Activated CD8-positive, alpha-beta memory T cell treated with anti-CD3 and anti-CD28 coated beads, Interleukin-2, amount 50 U/mL, for 4 hours (primary cell): ENCODE measurements at places on chromosomes 4 and X.

GRCh38 chr4:155535802-155536454 is 130.7 kb upstream of the GUCY1A1 start:
- DNase-seq = no peak

GRCh38 chr4:86099348-86099747 is 260.5 kb downstream of the MAPK10 start:
- DNase-seq = no peak

GRCh38 chr4:146095860-146096259 is 79.7 kb upstream of the LSM6 start:
- DNase-seq = no peak

DNA sequence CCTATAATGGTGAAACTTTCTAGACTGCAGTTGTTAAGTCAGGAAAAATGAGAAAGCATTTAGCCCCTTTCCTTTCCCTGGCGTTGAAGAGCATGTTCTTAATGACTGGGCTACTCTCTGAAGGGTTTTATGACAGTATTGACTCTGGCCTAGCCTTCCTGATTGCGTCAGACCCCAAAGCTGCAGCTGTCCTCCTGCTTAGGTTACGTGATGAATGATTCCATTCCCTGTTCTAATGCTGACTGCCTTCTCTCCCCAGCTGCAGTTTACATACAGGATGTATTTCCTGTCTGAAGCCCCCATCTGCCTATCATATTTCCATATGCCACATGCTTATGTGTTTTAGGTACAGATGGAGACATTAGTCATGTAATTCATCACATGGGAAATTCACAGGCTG is 105.8 kb upstream of the EGFL6 start:
- DNase-seq = no peak

DNA sequence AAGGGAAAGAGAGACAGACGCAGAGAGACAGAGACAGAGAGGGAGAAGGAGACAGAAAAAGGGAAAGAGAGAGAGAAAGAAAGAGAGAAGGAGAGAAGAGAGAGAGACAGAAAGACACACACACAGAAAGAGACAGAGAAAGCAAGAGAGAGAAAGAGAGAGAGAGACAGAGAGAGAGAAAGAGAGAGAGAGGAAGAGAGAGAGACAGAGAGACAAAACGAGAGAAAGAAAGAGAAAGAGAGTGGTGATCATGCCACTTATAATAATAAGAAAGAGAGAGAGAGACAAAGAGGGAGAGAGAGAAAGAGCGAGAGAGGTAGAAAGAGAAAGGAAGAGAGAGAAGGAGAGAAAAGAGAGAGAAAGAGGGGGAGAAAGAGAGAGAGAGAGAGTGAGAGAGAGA is 51.4 kb downstream of the SHOX start:
- no peak for DNase-seq

DNA sequence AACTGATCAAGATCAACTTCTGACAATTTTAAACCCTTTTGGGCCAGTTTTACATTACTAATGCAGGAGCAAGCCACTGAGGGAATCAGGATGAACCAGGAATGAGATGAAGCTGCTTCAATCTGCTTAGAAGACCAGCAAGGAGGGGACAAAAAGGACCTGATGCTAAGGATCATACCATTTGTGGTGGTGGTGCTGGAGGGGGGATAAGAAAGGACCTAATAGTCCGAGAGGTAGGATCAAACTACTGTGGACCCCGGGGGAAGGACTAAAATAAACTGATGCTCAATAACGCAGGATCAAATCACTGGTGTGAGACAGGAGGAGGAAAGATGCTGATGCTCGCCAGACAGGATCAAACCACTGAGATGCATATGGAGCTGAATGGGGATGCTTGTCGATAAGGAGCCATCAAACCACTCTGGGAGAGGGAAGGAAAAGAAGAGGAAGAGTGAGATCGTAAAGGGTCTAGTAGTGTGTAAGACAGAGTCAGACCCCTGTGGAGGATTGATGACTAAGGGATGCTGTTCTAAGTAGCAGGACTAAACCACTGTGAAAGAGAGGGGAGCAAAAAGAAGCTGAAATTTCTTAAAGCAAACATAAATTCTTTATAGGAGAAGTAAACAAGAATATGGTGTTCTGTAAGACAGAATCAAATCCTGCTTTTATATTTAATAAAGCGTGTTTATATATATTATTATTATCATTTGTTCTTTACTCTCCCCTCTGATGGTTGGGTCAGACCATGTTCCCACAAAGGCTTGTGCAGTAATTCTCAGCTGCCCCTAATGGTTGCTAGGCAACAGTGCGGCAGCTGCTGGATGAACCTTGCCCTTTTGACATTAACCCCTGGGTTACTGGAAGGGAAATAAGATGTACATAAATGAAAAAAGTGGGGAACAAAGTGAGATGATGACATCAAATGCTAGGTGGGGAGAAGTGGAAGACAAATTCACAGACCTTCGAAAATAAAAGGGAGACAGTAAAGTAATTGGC is 432.5 kb upstream of the FGF16 start:
- DNase-seq = no peak

GRCh38 chr4:101259876-101260275 is 87.5 kb downstream of the PPP3CA start:
- DNase-seq = no peak

GRCh38 chrX:31092970-31093638 is 21.3 kb upstream of the FTHL17 start:
- no peak for DNase-seq

GRCh38 chr4:48858130-48858529 is 27.2 kb downstream of the OCIAD1 start:
- DNase-seq = no peak

- peak; percentile 19 for DNase-seq
Measured at GRCh38 chrX:47458528-47458927, 24.5 kb downstream of the ZNF41 start.

GRCh38 chr4:52862639-52863161 is 583 bp downstream of the RASL11B start:
- no peak for DNase-seq

- no peak for DNase-seq
Measured at GRCh38 chrX:45208121-45208856, 7.6 kb upstream of the DIPK2B start.

DNA sequence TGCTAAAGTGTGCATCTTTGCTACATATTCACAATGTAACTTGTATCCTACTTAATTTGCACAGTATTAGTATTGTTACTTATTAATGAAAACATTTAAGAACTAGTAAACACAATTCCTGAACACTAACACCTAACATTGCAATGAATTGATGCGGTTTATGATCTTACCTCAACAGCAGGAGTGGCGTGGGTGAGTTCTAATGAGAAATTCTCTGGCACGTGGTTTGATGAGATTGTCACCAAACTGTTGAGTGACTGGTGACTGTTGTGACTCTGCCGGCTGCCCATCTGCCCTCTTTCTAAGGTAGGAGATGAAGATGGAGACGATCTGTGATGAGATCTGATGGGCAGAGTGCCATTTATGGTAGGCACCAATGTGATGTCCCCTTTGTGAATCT is 2.9 kb downstream of the PCDH18 start:
- no peak for DNase-seq
